ENCODE measurements at places on chromosomes 5 and 9.

DNA sequence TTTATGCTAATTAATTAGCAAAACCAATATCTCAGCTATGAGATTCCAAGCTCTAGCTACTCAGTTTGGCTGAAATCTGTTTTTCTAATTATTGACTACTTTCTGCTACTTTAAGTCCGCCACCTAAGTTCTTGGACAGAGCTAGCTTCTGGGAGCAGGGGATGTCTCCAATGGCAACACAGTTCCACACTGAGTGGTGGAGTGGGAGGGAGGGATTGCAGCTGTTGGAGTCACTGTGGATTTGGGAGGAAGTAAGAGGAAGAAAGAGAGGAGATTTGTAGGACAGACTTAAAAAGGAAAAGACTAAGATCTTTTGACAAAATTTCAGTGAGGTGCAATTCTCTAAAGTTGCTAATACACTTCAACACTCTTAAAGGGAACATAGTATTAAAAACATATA is 450.8 kb downstream of the NFIB start:
- no peak for DNase-seq

GRCh38 chr5:170266570-170267381 is 30.8 kb downstream of the LCP2 start:
- DNase-seq: no peak

GRCh38 chr5:125181955-125182354 is 435.5 kb upstream of the ZNF608 start:
- no peak for DNase-seq

DNA sequence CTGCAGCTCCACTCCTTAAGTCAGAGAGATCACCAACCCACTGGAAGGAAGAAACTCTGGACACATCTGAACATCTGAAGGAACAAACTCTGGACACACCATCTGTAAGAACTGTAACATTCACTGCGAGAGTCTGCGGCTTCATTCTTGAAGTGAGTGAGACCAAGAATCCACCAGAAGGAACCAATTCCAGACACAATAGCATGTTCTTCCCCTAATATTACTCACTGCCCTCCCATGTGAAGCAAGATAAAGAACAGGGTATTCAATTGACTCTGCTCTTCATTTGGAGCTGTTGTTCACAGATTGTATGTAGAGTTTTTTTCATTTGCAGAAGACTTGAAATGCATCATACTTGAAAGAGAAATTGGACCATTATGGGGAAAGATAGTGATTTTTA is 10.8 kb downstream of the SAXO1 start:
- DNase-seq: no peak

- DNase-seq: no peak
Observed at GRCh38 chr9:88976890-88977257, 14.4 kb upstream of the S1PR3 start.

Data from RPMI7951 (cell line).